ENCODE measurements at places on chromosomes 11 and 22.

DNA sequence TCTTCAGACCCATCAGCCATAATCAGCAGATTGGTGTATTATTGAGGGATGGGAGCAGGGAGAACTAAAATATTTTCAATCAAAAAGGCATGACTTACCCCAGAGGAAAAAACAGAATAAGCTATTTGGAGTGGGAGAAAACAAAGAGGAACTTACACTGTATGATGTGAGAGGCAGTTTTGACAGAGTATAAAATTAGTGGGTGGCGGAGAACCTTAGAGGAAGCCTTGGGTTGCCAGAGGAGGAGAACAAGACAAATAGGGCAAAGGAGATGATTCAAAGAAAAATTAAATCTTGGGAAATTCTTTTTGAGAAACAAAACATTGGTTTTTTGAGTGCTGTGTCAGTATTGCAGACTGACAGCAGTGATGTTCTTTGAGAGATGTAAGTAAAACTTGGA, 285.0 kb downstream of the C11orf87 start:
- no peak for DNase-seq

DNA sequence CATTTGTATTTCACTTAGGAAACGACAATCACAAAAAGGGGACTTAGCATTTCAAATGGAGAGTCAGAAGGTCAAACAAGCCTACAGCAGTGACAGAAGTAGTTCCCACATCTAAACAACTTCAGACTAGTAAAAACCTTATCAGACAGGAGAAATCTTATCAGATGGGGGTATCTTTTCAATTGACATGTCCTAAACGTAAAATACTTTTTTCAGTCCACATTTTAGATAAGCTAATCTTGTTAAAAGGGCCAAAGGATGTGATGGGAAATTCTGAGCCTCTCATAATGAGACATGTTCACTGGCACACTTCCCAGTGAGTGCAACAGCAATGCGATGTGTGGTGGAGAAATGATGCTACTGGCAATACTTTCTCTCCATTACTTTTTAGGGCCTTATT, 2.4 kb downstream of the MAPK1 start:
- DNase-seq, result no peak

DNA sequence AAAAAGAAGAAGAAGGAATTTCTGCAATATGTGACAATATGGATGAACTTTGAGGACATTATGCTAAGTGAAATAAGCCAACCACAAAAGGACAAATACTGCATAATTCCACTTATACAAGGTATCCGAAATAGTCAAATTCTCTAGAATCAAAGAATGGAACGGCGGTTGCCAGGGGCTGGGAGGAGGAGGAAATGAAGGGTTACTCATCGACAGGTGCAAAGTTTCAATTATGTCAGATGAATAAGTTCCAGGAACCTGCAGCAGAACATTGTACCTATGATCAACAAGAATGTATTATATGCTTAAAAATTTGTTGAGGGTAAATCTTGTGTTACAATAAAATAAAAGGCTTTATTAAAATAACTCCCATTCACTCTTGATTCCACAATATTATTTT, 49.0 kb downstream of the SC5D start:
- DNase-seq, result no peak

- no peak for DNase-seq
These were observed 11.1 kb upstream of the ST3GAL4 start for GRCh38 chr11:126344141-126345080.

DNA sequence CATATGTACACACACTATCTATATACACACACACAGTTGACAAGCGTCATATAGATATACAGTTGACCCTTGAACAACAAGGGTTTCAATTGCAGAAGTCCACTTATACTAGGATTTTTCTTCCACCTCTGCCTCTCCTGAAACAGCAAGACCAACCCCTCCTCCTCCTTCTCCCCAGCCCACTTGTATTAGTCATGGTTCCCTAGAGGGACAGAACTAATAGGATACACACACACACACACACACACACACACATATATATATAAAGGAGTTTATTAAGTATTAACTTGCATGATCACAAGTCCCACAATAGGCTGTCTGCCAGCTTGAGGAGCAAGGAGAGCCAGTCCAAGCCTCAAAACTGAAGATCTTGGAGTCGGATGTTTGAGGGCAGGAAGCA, 92.9 kb downstream of the DHCR7 start:
- no peak for DNase-seq

- DNase-seq, result no peak
These were observed 40.8 kb upstream of the PPARA start for GRCh38 chr22:46109474-46110003.

DNA sequence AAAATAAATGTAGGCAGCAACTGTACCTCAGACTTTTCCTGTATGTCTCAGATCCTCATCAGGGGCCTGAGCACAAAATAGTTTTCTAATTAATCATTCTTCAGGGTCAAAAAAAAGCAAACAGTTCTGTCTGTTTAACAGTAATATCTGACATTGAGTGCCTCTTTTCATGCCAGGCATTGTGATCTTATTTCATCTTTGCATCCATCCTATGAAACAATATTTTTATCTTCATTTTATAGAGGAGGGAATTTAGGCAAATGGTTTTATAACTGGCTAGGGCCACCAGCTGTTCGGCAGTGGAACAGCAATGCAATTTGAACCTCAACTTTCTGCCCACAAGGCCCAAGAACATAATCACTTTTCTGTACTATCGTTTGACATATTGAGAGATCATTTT, 145.6 kb downstream of the WNT7B start:
- no peak for DNase-seq

DNA sequence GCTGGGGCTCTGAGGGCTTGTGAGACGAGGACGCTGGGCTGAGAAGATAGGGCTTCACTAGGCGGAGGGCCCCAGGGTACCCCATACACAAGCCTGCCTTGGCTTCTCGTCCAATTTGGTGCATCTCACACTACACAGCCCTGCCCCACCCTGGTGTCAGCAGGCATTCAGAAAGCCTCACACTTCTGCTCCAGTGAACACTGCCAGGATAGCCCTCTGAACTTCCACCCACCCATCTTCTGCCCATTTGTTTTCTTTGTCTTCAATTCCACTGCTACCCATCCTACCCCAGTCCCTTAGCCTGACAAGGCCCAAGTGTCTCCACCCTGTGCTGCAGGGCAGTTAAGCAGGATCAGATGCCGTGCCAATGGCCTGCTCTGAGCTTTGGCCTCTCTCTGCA, 1.9 kb upstream of the BUD13 start:
- DNase-seq, result no peak

DNA sequence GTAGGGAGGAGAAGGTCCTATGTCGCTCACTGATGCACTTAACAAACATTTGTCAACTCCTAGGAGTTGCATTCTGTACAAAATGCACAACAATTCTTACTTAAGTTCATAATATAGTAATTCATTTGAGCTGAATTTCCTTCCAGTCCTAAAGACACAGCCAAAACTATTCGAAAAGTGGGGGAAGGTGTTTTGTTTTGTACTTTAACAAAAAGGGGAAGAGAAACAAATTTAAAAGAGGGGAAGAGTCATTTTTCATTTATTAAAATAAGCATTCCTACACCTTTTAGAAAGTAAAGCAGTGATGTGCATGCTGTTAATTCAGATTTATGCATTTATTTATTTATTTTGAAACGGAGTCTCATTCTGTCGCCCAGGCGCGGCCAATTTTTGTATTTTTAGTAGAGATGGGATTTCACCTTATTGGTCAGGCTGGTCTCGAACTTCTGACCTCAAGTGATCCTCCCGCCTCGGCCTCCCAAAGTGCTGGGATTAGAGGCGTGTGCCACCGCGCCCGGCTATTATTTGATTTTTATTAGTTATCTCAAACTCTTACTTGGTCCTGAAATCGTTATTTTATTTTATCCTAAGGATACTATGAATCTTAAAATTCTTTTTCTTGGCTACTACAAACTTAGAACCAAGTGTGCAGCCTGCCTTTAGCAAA, 1.1 kb upstream of the FANCF start:
- no peak for DNase-seq

- no peak for DNase-seq
These were observed 2.2 kb upstream of the TM7SF2 start for GRCh38 chr11:65109231-65110198.

DNA sequence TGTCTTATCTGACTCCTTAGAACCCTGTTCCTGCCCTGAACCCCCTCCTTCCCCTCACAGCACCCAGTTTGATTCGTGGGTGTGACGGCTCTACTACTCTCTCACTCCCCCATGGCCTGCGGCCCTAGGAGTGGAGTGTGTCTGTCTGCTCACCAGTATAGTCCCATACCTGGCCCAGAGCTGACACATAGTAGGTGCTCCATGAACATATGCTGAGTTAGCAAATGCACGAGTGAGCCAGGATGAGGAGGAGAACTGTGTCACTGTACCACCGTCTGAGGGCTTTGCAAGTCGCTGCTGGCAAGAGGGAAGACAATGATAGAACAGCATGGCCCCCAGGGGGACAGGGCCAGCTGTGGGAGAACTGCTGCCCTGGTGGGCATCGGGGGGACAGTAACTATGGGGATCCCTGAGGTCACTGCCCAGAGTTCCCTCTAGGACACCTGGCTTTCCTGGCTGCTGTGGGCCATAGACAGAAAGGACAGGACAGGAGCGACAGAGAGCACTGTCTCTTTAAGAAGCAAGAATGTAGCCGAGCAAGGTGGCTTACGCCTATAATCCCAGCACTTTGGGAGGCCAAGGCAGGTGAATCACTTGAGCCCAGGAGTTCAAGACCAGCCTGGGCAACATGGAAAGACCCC, 19.2 kb upstream of the KIAA0930 start:
- DNase-seq, result no peak

DNA sequence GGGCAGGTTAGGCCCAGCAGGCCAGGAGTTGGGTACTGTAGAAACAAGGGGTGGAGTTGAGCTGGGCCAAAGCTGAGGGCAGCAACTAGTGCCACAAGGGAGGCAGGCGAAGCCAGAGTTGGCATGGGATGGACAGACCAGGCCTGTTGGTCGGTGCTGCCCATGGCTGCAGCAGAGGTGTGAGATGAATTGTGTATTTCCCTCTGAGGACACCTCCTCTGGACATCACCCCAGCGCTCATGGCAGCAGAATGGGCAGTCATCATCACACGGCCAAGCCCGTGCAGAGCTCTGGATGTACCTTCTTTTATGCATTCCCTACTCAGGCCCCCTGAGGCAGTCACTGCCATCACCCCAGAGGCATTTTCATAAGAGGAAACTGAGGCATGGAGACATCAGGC, 20.3 kb downstream of the TAB1 start:
- DNase-seq, result no peak

- DNase-seq, result no peak
These were observed 101.7 kb downstream of the ATM start for GRCh38 chr11:108324587-108324986.

DNA sequence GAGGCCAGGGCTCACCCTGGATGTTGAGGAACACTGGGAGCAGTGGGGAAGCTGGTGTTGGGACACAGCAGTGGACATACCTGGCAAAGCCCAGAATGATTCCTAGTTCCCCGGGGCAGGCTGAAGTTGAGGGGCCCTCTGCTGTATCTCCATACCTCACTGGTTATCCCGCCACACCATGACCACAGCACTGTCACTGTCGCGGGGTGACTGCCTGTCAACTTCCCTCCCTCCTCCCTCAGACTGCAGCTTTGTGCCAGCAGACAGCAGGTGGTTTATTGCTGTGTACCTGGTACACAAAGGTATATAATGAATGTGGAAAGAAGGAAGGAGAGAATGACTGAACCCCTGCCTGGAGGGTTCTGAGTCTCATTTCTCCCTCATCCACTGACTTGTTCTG, 318.7 kb downstream of the TMEM135 start:
- no peak for DNase-seq

GRCh38 chr11:109320595-109320994, 101.4 kb upstream of the C11orf87 start:
- DNase-seq, result no peak

GRCh38 chr11:69950120-69950519, 128.0 kb upstream of the ANO1 start:
- no peak for DNase-seq

- no peak for DNase-seq
These were observed 86.6 kb downstream of the DGCR2 start for GRCh38 chr22:19035474-19036228.

Measured in C1 segment of cervical spinal cord (tissue), 14 donors.